ENCODE measurements at places on chromosomes 7 and 10.

GRCh38 chr10:132005147-132005546 is 23.4 kb upstream of the BNIP3 start:
- peak; percentile 11 for DNase-seq

DNA sequence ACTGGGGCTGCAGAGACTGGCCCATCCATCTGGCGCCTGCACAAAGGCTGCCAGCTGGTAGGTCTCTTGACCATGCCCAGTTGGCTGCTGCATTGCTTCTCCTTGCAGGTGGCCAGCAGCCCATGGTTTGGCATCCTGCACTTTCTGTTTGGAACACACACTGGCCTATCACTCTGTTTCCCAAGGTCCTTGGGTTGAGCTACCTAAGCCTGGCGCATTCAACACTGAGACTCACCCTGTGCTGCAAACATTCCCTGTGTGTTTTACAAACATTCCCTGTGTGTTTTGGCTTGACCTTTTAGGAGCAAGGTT is 55.5 kb downstream of the TACR2 start:
- DNase-seq, result no peak

DNA sequence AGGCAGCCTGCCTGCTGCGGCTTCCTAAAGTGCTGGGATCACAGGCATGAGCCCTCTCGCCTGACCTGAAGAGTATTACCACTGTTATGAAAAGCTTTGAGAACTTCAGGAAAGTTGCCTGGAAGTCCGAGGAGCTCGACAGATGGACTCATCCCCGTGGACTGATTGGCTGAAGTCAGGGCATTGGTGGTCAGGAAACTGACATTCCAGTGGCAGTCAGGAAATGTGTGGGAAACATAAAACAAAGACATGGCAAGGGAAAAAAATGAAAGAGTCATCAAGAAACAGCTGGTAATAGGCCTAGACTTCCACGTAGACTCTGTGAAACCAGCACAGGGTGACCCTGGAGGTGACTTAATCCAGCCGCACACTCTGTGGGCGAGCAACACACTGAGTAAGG is 123.3 kb downstream of the CDH23 start:
- no peak for DNase-seq

DNA sequence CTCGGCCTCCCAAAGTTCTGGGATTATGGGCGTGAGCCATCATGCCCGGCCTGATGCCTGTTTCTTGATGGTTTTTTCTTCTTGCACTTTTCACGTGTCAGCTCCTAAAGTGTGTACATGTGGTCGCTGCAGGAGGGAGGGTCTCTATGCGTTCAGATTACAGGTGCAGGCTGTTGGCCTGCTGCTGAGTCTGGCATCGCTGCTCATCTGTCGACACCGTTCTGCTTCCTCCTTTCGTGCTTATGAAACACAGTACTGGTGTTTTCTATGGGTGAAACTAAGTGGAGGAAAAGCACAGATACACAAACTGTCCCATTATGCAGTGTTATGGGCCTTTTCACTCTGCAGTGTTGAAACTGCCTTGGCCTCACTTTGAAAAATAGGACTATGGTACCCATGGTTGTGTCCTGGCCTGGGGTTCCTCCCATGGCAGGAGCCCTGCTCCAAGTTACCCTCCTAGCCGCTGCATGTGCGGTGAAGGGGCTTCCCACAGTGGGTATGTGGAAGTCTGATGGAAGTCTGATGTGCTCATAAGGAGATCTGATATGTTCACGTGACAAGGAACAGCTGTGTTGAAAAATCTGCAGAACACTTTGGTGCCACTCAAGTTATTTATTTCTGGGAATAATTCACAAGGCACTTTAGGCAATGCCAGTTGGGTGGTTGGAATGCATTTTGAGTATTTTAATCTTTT is 23.5 kb downstream of the OGDH start:
- DNase-seq, result no peak

- DNase-seq, result no peak
Measured at GRCh38 chr7:140078392-140078791, 15.6 kb upstream of the PARP12 start.

Data from activated CD4-positive, alpha-beta T cell treated with anti-CD3 and anti-CD28 coated beads for 48 hours (primary cell).